ENCODE measurements at places on chromosomes 16 and 17.

GRCh38 chr17:82876602-82877379, 37.0 kb upstream of the ZNF750 start:
- peak; percentile 42 for DNase-seq

- no peak for DNase-seq
These were observed 29.4 kb upstream of the SUPT4H1 start for GRCh38 chr17:58381124-58382035.

DNA sequence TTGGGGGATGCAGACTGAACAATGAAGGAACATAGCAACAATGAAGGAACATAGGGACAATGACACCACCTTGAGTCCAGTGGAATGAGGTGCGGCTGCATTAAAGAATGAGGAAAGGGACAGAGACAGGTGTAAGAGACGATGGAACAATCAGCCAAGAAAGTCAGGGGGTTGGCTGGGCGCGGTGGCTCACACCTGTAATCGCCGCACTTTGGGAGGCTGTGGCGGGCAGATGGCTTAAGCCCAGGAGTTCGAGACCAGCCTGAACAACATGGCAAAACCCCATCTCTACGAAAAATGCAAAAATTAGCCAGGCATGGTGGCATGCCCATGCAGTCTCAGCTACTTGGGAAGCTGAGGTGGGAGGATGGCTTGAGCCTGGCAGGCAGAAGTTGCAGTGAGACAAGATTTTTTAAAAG, 13.6 kb upstream of the CBFB start:
- no peak for DNase-seq

DNA sequence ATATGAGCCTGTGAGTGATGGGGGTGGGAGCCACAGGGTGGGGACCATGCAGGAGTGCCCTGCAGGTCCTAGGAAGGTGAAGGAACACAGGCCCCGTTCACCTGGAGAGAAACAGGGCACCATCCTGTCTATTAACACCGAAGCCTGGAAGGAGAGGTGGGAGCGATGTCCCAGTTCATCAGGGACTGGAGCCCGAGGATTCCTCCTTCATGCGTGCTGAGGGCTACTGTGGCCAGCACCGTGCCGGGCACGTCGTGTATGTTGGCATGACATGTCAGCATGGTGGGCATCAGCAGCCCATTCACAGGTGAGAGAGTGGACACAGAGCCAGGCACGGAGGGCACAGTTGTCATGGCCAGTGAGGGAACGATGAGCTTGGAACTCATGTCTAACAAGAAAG, 1.4 kb downstream of the WFIKKN2 start:
- DNase-seq, result no peak

DNA sequence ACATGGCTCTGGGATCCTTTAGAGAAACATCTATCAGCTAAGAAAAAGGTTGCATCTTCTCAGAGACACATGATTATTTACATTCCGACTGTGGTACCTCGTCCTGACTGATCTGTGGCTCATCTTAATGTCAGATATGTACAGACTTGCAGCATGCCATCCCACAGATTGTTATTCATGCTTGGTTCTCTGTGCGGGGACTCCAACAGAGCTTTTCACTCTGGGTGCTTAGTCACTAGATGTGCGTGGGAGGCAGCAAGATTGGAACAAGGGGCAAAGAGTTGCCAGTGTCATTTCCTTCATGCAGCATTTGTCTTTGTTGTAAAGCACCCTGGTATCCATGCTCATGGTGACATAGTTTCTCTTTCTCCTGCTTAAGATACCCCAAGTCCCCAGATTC, 179.1 kb upstream of the CACNG5 start:
- DNase-seq, result no peak

- DNase-seq, result no peak
These were observed 79.2 kb downstream of the ZNF423 start for GRCh38 chr16:49776734-49777133.

- DNase-seq, result no peak
These were observed 296.7 kb upstream of the IRX5 start for GRCh38 chr16:54633943-54634362.

DNA sequence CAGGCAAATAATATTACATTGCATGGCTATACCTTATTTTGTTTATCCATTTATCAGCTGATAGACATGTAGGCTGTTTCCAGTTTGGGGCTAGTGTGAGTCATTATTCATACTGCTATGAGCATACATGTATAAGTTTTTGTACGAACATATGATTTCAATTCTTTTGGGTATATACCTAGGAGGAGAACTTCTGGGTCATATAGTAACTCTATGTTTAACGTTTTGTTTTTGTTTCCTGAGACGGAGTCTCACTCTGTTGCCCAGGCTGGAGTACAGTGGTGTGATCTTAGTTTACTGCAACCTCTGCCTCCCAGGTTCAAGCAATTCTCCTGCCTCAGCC, 2.4 kb upstream of the ITGAL start:
- no peak for DNase-seq

- DNase-seq, result no peak
These were observed 20.9 kb downstream of the ABR start for GRCh38 chr17:1158879-1159278.

DNA sequence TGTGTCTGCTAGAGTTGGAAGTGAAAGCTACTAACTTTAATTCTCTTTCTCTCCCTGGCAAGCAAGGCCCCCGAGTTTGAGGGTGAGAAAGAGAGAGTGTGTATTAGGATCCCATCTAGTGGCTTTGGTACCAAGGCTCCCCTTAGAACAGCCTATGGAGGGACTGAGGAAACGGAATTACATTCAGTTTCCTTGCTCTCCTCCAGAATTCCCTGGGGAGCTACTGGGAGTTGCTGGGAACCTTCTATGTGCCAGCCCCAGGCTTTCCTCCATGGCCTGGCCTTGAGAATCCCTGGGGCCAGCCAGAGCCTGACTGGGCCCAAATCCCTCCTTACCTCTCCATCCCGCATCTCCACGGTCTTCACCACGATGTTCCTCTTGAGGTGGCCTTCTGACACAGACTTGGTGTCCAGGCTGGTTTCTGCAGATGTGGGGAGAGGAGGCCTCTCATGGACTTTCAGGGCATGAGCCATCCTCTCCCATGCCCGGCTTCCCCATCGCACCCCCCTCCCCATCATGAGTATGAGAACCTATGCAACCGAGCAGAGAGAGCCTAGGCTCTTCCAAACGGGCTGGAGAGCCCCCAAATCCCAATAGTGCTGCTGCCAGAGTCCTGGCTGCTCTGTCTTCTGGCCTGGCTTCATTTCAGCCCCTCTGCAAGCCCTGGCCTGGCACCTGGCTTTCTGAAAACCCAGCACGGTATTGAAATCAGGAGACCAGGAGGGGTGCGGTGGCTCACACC, 7.4 kb downstream of the GFAP start:
- DNase-seq, result no peak

DNA sequence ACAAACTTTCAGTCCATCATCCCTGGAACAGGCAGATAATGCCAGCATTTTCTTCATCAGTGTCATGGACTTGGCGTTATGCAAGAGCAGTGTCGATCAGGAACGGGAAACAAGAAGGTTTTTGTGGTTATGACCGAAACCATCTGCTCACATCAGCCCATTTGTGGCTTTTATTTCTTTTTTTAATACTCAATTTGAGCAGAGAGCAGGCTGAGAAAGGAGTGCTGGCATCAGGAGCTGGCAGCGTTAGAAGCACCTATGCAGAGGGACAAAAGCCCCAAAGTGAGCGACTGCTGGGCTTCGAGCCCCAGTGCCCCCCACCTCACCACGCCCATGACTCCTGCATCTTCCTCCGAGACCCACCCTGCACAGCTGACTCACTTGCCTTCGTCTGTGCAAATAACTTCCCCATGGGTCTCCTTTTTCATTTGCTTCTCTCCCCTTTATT, 16.2 kb upstream of the CD300E start:
- DNase-seq, result no peak

GRCh38 chr16:79297805-79298204, 302.7 kb downstream of the MAF start:
- DNase-seq, result no peak

DNA sequence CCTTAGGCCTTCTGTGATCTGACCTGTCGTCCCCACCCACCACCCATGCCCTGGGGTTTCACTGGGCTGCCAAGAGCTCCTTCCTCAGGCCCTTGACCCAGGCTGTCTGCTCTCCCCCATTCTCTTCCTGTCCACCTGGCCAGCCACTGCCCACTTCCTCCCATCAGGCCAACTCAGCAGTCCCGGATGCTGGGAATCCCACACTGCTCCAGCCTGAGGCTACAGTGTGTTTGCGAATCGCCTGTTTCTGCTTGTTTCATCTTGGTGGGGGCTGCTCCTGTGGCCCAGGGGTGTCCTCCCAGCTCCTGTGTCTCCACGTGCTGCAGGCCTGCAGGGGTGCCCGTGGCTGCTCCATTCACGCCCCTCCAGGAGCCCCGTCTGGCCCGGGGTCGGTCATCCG, 839 bp upstream of the METRN start:
- DNase-seq, result no peak

DNA sequence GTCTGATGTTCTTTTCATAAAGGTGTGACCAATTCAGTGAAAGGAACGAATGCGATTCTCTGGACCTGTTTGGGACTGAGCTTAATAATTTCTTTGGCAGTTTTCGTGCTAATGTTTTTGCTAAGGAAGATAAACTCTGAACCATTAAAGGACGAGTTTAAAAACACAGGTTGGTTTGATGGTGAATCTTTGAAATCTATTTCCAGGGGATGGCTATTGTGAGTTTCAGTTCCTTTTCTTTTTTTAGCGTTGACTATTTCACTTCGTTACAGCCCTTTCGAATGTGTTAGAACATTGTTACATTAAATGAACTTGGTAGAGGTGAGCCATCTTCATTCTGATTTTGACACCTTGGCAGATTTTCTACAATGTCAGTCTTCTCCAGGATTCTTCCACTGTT, 1.2 kb downstream of the TNFRSF17 start:
- no peak for DNase-seq

- no peak for DNase-seq
These were observed 1.0 kb downstream of the NECAB2 start for GRCh38 chr16:83968891-83969649.
